ENCODE measurements at places on chromosomes 12 and 14.

GRCh38 chr12:61365001-61365400 is 895.2 kb upstream of the USP15 start:
- no peak for DNase-seq

- no peak for DNase-seq
These were observed 104.1 kb downstream of the EPS8 start for GRCh38 chr12:15684896-15685658.

DNA sequence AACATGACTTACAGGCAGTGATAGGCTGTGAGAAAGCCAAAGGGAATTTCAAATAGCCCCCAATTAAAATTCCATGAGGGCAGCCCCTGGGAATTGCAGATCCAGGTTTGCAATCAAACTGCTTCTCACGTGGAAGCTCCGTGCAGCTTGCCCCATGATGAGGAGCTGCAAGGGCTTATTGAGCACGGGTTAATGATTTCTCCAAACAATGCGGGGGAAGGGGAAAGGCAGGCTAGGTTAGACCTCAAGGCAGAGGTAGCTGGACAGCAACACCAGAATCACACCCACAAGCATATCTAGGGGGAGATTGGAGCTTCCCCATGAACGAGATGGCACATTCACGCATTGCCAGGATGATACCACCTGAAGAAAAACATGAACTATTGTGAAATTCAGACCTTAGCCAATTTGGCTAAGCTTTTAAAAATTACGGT is 5.0 kb upstream of the DUSP6 start:
- no peak for DNase-seq

DNA sequence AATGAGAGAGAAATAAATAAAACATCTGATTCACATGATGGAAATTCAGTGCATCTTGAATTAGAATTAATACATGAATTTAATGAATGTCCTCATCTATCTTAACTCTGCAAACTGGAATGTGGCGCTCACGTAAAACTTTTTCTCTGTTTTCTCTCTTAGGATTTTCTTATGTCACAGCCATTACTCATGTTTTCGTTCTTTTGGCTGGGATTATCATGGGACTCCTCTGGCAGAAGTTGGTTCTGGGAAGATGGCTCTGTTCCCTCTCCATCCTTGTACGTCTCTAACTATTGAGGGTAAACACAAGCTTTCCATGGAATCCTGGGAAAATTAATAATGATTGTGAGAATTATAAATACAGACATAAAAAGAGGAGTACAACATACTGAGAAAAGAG is 5.0 kb downstream of the CLEC12B start:
- no peak for DNase-seq

DNA sequence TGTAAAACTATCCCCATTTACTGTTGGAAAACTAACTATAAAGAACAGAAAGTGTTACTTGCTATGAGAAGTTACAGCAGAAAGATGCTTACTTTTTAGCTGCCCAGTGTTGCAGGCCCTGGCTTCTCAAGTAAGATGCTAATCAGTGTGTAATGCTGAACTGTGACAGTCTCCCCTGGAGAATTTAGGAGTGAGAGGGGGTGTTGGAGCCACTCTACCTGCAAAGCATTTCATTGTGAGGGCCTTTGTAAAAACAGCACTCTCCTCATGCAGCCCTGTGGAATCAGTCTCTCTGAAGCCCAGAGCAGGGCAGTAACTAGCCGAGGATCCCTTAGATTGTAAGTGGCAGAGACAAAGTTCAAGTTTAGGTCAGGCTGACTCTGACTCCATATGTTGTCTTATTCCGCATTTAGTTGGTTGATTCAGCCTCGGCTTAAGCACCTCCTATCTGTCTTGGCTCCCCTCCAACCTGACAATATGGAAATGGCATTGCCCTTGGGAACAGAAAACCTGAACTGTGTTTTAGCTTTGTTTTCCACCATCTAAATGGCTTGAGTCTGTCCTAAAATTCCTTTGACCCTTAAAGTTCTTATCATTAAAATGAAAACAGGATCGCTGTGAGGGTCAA is 141.3 kb downstream of the PRKCH start:
- no peak for DNase-seq

DNA sequence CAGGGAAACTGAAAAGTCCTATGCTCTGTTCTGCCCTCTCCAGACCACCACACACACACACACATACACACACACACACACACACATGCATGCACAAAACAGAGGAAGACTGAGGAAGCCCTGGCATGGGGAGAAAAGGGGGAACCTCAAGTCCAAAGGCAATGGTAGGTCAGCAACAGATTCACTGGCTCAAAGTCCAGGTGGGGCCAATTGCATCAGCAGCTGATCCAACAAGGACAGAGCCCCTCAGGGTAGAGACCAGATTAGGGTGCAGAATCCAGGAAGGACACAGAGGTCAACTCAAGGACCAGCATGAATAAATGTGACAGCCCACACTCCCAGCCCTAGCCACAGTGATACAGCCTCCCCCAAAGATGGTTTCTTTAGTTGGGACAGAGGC is 425.0 kb upstream of the SOX5 start:
- no peak for DNase-seq

GRCh38 chr12:15522574-15523187 is 200.4 kb downstream of the PTPRO start:
- peak; percentile 27 for DNase-seq

GRCh38 chr12:98724384-98725155 is 79.5 kb downstream of the APAF1 start:
- no peak for DNase-seq

DNA sequence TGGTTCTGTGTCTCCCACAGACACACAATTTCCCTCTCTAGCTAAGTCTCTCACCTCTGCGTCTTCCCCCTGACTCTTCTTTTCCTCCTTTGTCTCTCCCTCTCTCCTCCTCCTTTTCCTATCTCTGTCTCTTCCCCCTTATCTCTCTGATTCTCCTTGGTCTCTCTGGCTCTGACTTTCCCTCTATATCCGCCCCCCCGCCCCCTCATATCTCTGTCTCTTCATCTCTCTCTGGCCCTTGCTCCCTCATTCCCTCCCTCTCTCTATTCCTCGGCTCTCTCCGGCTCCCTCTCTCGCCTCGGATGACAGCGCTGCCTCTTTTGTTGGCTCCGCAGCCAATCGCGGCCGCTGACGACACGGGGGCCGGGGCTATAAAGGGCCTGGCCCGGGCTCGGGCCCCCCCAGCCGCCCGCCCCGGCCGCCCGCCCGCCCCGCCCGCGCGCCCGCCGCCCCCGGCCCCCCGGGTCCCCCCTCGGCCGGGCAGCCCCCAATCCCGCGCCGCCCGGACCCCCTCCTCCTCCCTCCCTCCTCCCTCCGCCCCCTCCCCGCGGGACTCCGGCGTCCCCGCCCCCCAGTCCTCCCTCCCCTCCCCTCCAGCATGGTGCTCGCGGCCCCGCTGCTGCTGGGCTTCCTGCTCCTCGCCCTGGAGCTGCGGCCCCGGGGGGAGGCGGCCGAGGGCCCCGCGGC is at the start of gene GDF11:
TSS of gene GDF11 (plus strand) at position 404 of the 687 bp plus-strand sequence. CDS start at position 599, 195 bp downstream.
- DNase-seq, result peak; percentile 79

DNA sequence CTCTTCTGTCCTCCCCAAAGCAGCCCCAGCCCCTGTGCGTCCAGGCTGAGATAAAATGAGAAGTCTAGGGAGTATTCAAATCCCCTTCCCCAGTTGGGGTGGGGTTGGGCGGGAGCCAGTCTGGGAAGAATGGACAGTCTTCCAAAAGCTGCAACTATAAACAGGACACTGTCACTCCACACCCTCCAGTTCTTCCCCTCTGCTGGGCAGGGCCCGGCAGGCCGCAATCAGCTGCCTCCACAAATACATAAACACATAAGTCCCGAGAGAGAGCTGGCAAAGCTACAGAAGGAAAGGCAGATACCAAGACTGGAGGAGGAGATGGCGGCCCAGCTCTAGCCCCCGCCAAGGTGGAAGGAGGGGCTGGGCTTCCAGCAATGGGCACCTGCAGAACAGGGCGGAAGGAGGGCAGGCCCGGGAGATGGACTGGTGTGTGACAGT is 12.7 kb downstream of the LTBP2 start:
- no peak for DNase-seq

DNA sequence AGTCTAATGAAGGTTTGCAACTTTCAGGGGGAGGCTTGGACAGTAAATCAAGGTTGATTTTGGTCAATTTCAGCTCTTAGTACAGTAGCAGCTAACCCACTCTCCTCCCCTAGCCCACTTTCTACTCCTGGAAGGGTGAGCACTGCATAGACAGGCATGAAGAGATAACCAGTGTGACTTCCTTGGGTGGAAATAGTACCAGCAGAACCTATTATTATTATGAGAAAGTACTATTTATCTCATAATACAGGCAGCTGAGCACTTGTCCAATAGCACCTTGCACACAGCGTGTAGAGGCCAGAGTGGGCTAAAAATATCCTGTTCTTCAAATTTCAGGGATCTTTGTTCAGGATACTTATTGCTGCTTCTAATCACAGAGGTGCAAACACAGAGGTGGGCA is 96.2 kb upstream of the FKBP4 start:
- DNase-seq, result no peak

DNA sequence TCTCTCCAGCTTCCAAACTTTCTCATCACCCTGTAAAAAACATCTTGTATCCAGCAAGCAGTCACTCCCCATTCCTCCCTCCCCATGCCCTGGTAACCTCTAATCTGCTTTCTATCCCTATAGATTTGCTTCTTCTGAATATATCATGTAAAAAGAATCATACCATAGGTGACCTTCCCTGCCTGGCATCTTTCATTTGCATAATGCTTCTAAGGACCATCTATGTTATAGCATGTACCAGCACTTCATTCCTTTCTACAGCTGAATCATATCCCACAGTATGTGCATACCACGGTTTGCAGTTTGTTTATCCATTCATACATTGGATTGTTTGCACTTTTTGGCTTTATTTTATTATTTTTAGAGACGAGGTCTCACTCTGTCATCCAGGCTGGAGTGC is 22.9 kb upstream of the VPS37B start:
- no peak for DNase-seq

DNA sequence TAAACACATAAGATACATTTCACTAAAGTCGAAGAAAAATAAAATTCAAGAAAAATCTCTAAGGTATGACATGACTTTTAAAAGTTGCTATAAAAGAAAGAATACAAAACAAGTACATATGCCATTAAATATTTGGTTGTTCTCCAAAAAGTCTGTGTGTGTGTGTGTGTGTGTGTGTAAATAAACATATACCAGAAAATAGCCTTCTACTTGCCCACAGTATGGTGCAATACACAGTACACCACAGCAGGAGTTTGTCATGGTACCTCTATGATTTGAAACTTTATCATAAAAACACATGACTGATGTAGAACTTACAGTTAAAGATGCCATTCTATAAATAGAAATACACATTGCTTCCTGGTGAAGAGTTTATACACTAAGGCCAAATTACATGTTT is 692.7 kb upstream of the MGAT4C start:
- DNase-seq, result no peak

DNA sequence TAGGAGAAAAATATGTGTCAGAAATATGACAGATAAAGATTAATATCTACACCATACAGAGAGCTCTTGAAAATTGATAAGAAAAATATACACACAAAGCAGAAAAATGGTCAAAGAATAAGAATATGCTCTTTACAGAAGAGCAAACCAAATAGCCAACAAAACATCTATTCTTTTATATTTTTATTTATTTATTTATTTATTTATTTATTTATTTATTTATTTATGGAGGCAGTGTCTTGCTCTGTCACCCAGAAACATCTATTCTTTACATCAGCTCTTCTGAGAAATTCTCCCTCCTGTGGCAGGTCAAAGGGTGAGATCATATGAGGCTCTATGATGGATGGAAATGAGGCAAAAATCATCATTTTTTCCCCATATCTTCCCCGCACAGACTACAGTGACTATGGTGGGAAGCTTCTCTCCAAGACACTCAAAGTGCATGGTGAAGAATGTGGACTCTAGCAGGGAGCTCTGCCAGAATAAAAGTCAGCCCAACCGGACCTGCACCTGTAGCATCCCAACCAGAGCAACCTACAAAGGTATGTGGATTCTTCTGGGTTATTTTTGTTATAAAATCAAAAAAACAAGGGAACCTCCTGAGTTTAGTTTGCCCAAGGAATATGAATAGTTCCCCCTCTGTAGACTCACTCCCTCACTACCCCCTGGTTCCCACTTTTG is 71.4 kb downstream of the PLXNC1 start:
- no peak for DNase-seq

DNA sequence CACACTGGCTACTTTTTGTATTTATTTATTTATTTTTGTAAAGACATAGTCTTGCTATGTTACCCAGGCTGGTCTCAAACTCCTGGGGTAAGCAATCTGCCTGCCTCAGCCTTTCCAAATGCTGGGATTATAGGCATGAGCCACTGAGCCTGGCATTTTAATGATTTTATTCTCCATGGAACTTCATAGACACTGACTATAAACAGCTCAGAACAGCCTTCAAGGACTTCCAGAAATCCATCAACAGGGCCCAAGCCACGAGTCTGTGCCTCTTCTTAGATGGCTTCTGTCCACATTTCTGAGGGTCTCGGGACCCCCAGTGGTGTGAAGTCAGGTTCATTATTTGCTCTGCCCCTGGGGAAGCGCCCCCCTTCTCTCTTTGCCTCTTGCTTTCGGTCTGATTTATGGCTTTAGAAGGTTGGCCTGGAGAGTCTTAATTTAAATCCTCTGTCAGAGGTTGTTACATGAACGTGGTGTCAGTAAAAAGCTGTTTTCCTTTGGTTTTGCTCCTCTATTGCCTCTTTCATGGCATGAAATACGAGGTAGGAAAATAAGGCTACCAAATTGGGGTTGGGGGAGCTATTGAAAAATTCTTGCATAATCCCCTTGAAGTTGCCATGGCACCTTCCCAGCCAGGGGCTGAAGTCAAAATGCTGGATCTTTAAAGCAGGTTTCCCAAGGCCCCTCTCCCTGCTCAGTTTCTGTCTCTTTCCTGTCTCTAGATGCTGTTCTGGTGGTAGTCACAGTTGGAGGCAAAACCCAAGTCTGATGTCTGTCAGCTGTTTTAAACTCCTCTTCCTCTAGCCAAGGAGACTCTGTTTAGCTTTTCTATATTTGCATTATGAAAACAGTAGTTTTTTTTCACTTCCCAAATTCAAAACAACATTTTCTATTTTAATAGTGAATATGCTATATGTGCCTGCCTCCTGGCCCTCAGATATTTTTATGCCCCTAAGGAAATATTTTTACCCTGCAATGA is 129.4 kb downstream of the SMOC1 start:
- DNase-seq, result no peak

GRCh38 chr14:68790644-68791077 is 2.2 kb downstream of the ZFP36L1 start:
- DNase-seq, result no peak

- DNase-seq, result no peak
These were observed 3.3 kb downstream of the FAR2 start for GRCh38 chr12:29152223-29152868.

GRCh38 chr14:64604881-64605280 is 55.1 kb downstream of the PPP1R36 start:
- DNase-seq, result no peak
